ENCODE measurements at places on chromosomes 1 and 21. TPM values are rescaled to one million over a fixed set of nuclear protein-coding genes. Genes with fewer than 3 reads are reported as not detected.
A peak's percentile ranks its signal among the peaks of the same experiment; 100 is the strongest.

IGSF9 gene
- not detected for total RNA-seq

FCGR3A gene
- 2.3 TPM for total RNA-seq

UBASH3A gene
- total RNA-seq, result 80.2 TPM

PKP1 gene
- not detected for total RNA-seq

SLFNL1 gene
- 0.55 TPM for total RNA-seq

GPR153 gene
- 0.74 TPM for total RNA-seq

RSPO1 gene
- total RNA-seq, result not detected

DNA sequence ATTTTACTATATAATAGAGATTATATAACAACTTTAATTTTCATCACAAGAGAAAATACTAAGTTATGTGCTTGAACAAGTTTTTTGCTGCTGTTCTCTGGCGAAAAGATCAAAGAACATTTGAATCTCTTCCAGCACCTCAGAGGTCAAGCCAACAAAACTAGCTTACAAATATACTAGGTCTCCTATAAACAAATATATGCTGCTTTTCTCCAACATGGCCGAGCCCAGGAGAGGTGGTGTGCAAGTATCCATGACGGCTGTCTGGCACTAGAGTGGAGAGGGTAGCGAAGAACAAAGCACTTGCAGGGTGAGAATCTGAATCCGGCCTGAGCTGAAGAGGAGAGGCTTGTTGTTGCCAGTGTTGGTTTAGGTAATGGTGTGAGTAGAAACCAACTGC lies 7.5 kb upstream of the FMO3 start:
- no peaks in the 10 kb centered on the region for H3K36me3 ChIP-seq
- H3K27ac ChIP-seq, result no peak overlapping the region
- no peaks in the 10 kb centered on the region for H3K4me1 ChIP-seq
- H3K4me3 ChIP-seq, result no peak overlapping the region
- no peak for DNase-seq
- peaks cover 2% of the 10 kb centered on the region for H3K27me3 ChIP-seq

DNA sequence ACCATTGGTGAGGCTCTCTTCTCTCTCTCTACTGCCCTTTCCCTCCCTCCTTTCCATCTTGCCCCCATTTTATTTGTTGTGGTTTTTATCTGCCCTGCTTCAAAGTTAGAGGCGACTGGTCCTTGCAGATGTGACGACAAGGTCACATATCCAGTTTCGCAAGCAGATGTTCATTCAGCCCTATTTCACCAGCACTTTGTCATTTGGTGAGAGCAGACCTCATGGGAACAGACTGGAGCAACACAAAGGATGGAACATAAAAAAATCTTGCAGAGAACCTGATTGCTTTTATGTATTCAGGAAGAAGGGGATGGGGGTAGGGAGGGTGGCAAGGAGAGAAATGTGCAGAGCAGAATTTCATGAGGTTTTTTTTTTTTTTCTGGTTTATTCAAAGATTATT lies 84.3 kb downstream of the ELAVL4 start:
- no peak overlapping the region for H3K4me3 ChIP-seq
- H3K4me1 ChIP-seq, result no peaks in the 10 kb centered on the region
- no peak overlapping the region for H3K27ac ChIP-seq
- no peaks in the 10 kb centered on the region for H3K36me3 ChIP-seq
- DNase-seq, result no peak

DNA sequence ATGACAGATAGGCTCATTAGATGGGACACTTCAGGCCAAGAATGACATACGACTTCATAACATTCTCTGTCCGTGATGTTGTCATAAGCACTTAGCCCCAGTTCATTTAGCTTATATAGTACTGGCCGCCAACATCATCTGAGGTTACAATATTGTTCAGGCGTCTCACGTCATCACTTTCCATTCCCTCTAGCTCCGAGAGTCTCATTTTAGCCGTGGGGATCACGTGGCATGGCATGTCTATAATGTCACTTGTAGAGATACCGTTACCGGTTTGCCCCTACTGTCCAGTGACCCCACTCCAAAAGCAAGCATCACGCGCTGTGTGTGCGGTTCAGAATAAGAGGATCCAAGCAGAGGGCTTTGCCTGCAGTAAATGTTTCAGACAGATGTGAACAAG lies 34.6 kb upstream of the HEATR1 start:
- no peaks in the 10 kb centered on the region for H3K36me3 ChIP-seq
- H3K4me3 ChIP-seq, result no peak overlapping the region
- H3K27me3 ChIP-seq, result no peaks in the 10 kb centered on the region
- H3K27ac ChIP-seq, result no peak overlapping the region
- DNase-seq, result no peak
- no peaks in the 10 kb centered on the region for H3K4me1 ChIP-seq

- no peak overlapping the region for H3K27ac ChIP-seq
- no peak overlapping the region for H3K4me3 ChIP-seq
- H3K4me1 ChIP-seq, result peaks cover 37% of the 10 kb centered on the region
Measured at GRCh38 chr1:174156437-174156836, 2.9 kb upstream of the RABGAP1L start.

GRCh38 chr1:57295326-57295725 lies 128.5 kb downstream of the DAB1 start:
- H3K4me1 ChIP-seq, result no peaks in the 10 kb centered on the region
- no peak overlapping the region for H3K27ac ChIP-seq
- H3K27me3 ChIP-seq, result no peaks in the 10 kb centered on the region
- no peaks in the 10 kb centered on the region for H3K36me3 ChIP-seq
- no peak overlapping the region for H3K4me3 ChIP-seq

- no peaks in the 10 kb centered on the region for H3K27me3 ChIP-seq
- H3K36me3 ChIP-seq, result no peaks in the 10 kb centered on the region
- H3K4me1 ChIP-seq, result no peaks in the 10 kb centered on the region
- H3K27ac ChIP-seq, result no peak overlapping the region
Measured at GRCh38 chr1:202106340-202107254, 16.1 kb upstream of the GPR37L1 start.

DNA sequence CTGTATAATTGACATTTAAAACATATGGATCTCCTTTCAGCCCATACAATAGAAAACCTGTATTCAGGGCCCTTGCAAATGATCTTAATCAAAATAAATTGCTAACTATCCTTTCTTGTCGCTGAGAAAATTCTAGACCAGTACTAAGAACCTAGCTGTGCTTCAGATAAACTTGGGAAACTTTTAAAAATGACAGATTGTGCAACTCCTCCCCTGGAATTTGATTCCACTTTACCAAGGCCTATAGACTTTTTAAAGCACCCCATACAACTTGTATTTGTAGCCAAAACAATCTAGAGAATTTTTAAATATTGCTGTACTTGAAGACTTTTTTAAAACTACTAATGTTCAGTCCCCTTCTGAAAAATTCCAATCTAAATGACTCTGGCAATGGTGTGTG lies 51.6 kb downstream of the ZNF644 start:
- H3K27ac ChIP-seq, result no peak overlapping the region
- peaks cover 9% of the 10 kb centered on the region for H3K4me1 ChIP-seq
- no peak for DNase-seq
- H3K4me3 ChIP-seq, result no peak overlapping the region

- H3K36me3 ChIP-seq, result no peaks in the 10 kb centered on the region
- H3K4me1 ChIP-seq, result no peaks in the 10 kb centered on the region
- no peak overlapping the region for H3K4me3 ChIP-seq
- no peak for DNase-seq
Measured at GRCh38 chr1:231171623-231172197, 9.9 kb downstream of the TRIM67 start.

GRCh38 chr1:147721716-147722115 lies 38.7 kb downstream of the GJA5 start:
- peaks cover 9% of the 10 kb centered on the region for H3K27me3 ChIP-seq
- H3K27ac ChIP-seq, result no peak overlapping the region
- no peak overlapping the region for H3K4me3 ChIP-seq

- no peaks in the 10 kb centered on the region for H3K27me3 ChIP-seq
- peak; percentile 10 for DNase-seq
- peaks cover 2% of the 10 kb centered on the region for H3K36me3 ChIP-seq
- H3K4me3 ChIP-seq, result no peak overlapping the region
- H3K4me1 ChIP-seq, result peaks cover 19% of the 10 kb centered on the region
- no peak overlapping the region for H3K27ac ChIP-seq
Measured at GRCh38 chr21:42157606-42158310, 61.2 kb upstream of the ABCG1 start.

GRCh38 chr1:190258003-190258402 lies 219.7 kb downstream of the BRINP3 start:
- H3K4me1 ChIP-seq, result no peaks in the 10 kb centered on the region
- H3K27me3 ChIP-seq, result no peaks in the 10 kb centered on the region
- no peaks in the 10 kb centered on the region for H3K36me3 ChIP-seq
- H3K4me3 ChIP-seq, result no peak overlapping the region

DNA sequence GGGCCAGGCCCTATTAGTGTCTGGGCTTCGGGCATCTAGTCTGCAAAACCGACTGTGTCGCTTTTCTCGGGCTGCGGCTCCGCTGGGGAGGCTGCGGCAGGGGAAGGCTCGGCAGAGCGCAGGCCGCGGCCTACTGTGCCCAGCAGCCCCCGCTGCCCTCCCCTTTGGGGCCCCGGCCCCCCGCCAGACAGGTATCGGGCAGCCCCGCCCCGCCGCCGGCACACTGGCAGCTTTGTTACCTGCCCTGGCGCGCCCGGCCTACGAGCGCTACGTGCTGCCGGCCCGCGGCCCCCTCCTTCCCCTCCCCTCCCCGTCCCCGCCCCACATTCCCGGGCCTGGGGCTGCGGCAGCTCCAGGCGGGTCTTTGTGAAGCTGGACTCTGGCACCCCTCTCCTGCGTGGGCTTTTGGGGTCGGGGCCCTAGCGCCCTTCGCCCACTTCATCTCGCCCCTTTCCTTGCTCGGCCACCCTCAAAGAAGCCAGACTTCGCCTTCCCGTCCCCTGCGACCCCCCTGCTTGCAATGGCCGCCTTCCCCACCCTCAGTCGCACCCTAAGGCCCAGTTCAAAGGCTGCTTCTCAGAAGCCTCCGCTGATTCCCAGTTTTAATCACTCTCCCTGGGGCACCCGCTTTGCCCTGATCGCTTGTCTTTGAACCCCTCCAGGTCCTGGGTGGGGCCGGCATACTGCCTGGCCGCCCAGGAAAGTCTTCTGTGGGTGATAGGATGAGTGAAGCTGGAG lies 48.9 kb upstream of the SLC2A1 start:
- H3K4me3 ChIP-seq, result no peak overlapping the region
- H3K36me3 ChIP-seq, result no peaks in the 10 kb centered on the region
- DNase-seq, result no peak
- no peak overlapping the region for H3K27ac ChIP-seq
- peaks cover 6% of the 10 kb centered on the region for H3K27me3 ChIP-seq

- peaks cover 8% of the 10 kb centered on the region for H3K36me3 ChIP-seq
- H3K4me3 ChIP-seq, result no peak overlapping the region
- no peaks in the 10 kb centered on the region for H3K27me3 ChIP-seq
- no peak overlapping the region for H3K27ac ChIP-seq
Measured at GRCh38 chr1:33337441-33337840, 16.5 kb upstream of the A3GALT2 start.

GRCh38 chr1:205480349-205480985 lies 24.0 kb upstream of the CDK18 start:
- no peaks in the 10 kb centered on the region for H3K36me3 ChIP-seq
- peak; percentile 52 for DNase-seq
- peak overlapping the region; percentile 1 for H3K27ac ChIP-seq
- peak overlapping the region; percentile 49 for H3K4me3 ChIP-seq

DNA sequence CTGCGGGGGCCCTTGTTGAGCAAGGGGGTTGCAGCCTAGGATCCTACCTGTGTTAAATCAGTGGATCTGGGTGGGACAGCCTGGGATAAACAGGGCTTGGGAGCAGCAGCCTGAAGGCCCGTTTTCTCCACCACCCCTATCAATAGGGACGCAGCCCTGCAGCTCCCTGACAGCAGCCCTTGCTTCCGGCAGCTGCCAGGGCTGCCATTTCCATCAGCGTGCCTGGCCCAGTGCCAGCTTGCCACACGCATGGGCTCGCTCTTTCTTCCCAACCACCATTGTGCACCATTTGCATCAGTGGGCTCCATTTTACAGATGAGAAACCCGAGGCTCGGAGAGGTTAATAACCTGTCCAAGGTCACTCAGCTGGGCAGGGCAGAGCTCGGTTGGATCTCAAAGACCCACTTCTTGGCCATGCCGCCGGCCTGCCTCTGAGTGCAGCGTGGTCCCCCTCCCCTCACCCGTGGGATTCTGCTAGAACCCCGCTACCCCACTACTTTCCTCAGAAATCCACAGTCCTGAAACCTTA lies 3.8 kb downstream of the WNT4 start:
- no peaks in the 10 kb centered on the region for H3K36me3 ChIP-seq
- H3K4me3 ChIP-seq, result no peak overlapping the region
- H3K27me3 ChIP-seq, result peaks cover 31% of the 10 kb centered on the region
- DNase-seq, result no peak
- peaks cover 2% of the 10 kb centered on the region for H3K4me1 ChIP-seq

GRCh38 chr1:161083748-161084596 lies 5.4 kb downstream of the NECTIN4 start:
- no peak overlapping the region for H3K27ac ChIP-seq
- no peaks in the 10 kb centered on the region for H3K36me3 ChIP-seq
- no peaks in the 10 kb centered on the region for H3K27me3 ChIP-seq
- peaks cover 9% of the 10 kb centered on the region for H3K4me1 ChIP-seq
- DNase-seq, result no peak
- no peak overlapping the region for H3K4me3 ChIP-seq

GRCh38 chr1:89035080-89035479 lies 12.4 kb upstream of the GBP3 start:
- no peaks in the 10 kb centered on the region for H3K27me3 ChIP-seq
- DNase-seq, result no peak
- H3K36me3 ChIP-seq, result peaks cover 29% of the 10 kb centered on the region
- no peak overlapping the region for H3K4me3 ChIP-seq
- H3K27ac ChIP-seq, result no peak overlapping the region

DNA sequence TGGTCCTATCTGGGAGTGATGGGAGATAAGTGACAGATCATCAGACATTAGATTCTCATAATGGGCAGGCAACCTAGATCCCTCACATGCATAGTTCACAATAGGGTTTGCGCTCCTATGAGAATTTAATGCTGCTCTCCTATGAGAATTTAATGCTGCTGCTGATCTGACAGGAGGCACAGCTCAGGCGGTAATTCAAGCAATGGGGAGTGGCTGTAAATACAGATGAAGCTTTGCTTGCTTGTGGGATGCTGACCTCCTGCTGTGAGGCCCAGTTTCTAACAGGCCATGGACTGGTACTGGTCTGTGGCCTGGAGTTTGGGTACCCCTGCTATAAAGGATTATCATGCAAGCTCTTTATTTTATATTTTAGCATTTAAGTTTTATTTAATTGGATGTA lies 72.0 kb downstream of the ZMYM4 start:
- H3K4me1 ChIP-seq, result no peaks in the 10 kb centered on the region
- no peak overlapping the region for H3K27ac ChIP-seq
- DNase-seq, result no peak
- no peak overlapping the region for H3K4me3 ChIP-seq

DNA sequence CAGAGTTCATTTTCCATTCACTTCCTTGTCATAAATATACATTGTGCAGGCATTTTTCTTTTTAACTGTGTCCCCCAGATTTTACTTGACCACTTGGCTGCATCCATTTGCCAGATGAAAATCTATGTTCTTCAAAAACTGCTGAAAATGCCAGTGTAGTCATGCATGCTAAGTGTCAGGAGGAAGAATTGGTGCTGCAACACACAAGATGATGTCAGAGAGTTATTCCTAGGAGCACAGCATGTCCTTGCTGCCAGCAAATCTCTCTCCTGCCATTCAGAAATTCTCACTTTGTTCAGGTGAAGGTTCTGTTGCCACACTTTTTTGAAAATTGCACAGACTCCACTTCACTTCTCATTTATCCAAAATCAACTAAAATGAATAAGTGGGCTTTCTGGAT lies 106.4 kb upstream of the MAGI3 start:
- H3K36me3 ChIP-seq, result no peaks in the 10 kb centered on the region
- no peak for DNase-seq
- H3K4me3 ChIP-seq, result no peak overlapping the region
- no peak overlapping the region for H3K27ac ChIP-seq
- no peaks in the 10 kb centered on the region for H3K4me1 ChIP-seq
